WTC11 (cell line): ENCODE measurements at places on chromosomes 7 and 10. TPM values are rescaled to one million over a fixed set of nuclear protein-coding genes. Genes with fewer than 3 reads are reported as not detected.

DNA sequence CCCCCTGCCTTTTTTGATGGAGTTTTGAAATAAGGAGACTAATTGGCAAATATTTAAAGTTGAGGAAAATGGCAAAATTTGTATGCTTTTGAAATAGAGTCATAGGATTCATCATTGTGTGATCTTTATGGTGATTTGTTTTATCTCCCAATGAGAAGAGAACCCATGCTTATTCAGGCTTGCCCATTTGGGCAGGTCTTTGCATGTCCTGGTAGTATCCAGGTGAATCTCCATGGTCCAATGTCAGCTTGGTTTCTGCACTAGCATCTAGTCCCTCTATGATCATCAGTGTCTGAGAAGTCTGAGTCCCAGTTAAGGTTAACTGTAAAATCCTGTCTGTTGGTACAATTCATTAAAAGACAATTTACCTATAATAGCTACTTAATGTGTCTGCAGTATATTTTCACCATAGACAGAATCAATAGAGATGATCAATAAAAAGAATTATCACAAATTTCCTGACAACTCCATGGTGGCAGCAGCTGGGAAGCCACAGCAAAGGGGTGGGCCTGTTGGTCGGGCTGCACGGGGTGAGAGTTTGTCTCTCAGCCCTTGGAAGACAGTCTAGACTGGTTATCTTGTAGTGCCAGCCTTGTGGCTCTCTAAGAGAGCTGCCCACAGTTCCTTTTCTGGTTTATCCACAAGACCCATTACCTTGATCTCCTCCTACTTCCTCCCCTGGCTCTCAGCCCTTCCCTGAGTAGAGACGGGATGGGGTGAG lies 22.2 kb upstream of the BMPER start:
- H3K4me3 ChIP-seq, result no peak overlapping the region
- H3K27ac ChIP-seq, result no peak overlapping the region
- no peaks in the 10 kb centered on the region for H3K27me3 ChIP-seq
- no peaks in the 10 kb centered on the region; the same call in none of the 2 replicates for H3K36me3 ChIP-seq
- H3K4me1 ChIP-seq, result peaks cover 21% of the 10 kb centered on the region

GRCh38 chr10:29973921-29974320 lies 85.5 kb downstream of the JCAD start:
- H3K27me3 ChIP-seq, result peaks cover 3% of the 10 kb centered on the region; the same call in 1 of the 2 replicates
- H3K27ac ChIP-seq, result no peak overlapping the region
- H3K36me3 ChIP-seq, result peaks cover 18% of the 10 kb centered on the region

- H3K4me3 ChIP-seq, result no peak overlapping the region
- H3K27me3 ChIP-seq, result no peaks in the 10 kb centered on the region
- H3K4me1 ChIP-seq, result no peaks in the 10 kb centered on the region
- DNase-seq, result no peak
Measured at GRCh38 chr7:159064121-159064815, 80.4 kb downstream of the VIPR2 start.

GRCh38 chr7:33192695-33193291 lies 63.4 kb downstream of the BBS9 start:
- H3K27ac ChIP-seq, result no peak overlapping the region
- no peak for DNase-seq
- H3K4me3 ChIP-seq, result no peak overlapping the region
- peaks cover 2% of the 10 kb centered on the region; the same call in 1 of the 2 replicates for H3K36me3 ChIP-seq

- DNase-seq, result peak; percentile 81
- peaks cover 36% of the 10 kb centered on the region for H3K4me1 ChIP-seq
- peak within 1 kb of the TSS; percentile 63; the same call in 1 of the 2 replicates for H3K27ac ChIP-seq
- peaks cover 9% of the 10 kb centered on the region for H3K27me3 ChIP-seq
- H3K4me3 ChIP-seq, result peak within 1 kb of the TSS; percentile 87
- no peaks in the 10 kb centered on the region for H3K36me3 ChIP-seq
Measured at GRCh38 chr7:151083071-151083823, at the start of gene TMUB1. TSS of gene TMUB1 (minus strand) at chr7:151083493. CDS start at chr7:151082563, 930 bp downstream.

The ACBD7 gene
- total RNA-seq, result 10.0 to 13.9 TPM (median 12.5 TPM) in 3 replicates

The HELLS gene
- 365 to 419 TPM (median 379 TPM) in 3 replicates for total RNA-seq

- no peaks in the 10 kb centered on the region for H3K27me3 ChIP-seq
- no peak overlapping the region for H3K4me3 ChIP-seq
- no peak overlapping the region for H3K27ac ChIP-seq
- no peak for DNase-seq
Measured at GRCh38 chr10:93505075-93505474, 8.7 kb downstream of the CEP55 start.

GRCh38 chr10:80730522-80730921 lies 192.8 kb downstream of the SH2D4B start:
- H3K4me1 ChIP-seq, result peaks cover 39% of the 10 kb centered on the region
- no peak for DNase-seq
- H3K27me3 ChIP-seq, result peaks cover 7% of the 10 kb centered on the region
- H3K36me3 ChIP-seq, result peaks cover 18% of the 10 kb centered on the region

DNA sequence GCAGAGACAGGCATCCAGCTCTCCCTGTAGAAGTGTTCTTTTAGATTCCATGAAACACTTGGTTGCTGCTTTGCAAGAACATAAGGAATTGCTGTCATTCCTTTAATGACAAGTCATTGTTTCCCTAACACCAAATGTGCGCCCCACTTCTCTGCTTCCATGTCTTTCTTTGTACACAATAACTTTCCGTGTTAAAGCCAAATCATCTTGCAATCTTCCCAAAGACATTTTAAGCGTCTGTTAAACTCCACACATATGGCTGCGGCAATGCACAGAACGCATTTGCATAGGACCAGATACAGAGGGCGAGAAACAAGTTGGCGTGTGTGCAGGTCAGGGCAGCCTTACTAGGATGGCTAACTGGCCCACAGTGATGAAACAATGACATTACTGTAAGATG lies 399.3 kb upstream of the PRKCQ start:
- H3K27me3 ChIP-seq, result no peaks in the 10 kb centered on the region; the same call in 1 of the 2 replicates
- DNase-seq, result no peak
- H3K4me1 ChIP-seq, result peaks cover 22% of the 10 kb centered on the region
- no peak overlapping the region for H3K4me3 ChIP-seq
